Activated effector memory CD4-positive, alpha-beta T cell treated with Interleukin-2 at 50 U/mL for 16 hours (primary cell): ENCODE measurements at places on chromosomes 3 and 15.

- no peak for DNase-seq
Measured at GRCh38 chr15:47640901-47641300, 76.4 kb upstream of the SEMA6D start.

DNA sequence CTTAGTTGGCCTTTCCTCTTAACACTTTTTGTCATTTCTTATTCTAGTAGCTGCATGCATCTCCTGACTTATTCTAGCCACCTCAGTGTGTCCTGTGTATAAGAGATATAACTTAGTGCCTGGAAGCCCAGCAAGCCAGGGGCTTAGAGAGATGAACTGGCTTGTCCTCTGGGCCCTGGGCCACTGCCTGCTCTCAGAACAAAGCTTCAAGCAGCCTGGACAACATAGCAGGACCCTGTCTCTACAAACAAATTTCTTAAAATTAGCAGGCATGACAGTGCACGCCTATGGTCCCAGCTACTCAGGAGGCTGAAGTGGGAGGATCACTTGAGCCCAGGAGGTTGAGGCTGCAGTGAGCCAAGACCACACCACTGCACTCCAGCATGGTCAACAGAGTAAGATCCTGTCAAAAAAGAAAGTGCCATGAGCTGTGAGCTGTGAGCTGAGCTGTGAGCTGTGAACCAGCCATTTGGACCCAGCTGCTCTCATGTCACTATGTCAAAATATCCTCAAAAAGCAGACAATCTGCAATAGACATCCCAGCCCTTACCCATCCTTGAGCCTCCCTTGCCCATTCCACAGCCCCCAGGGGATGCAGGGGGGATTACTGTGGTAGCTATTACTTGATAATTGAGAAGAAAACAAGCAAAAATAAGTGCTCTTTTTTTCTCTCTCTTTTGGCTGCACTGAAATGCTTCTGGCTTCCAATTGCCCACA lies 174.5 kb downstream of the OPA1 start:
- DNase-seq, result no peak

GRCh38 chr15:71649894-71650293 lies 160.5 kb upstream of the NR2E3 start:
- no peak for DNase-seq

DNA sequence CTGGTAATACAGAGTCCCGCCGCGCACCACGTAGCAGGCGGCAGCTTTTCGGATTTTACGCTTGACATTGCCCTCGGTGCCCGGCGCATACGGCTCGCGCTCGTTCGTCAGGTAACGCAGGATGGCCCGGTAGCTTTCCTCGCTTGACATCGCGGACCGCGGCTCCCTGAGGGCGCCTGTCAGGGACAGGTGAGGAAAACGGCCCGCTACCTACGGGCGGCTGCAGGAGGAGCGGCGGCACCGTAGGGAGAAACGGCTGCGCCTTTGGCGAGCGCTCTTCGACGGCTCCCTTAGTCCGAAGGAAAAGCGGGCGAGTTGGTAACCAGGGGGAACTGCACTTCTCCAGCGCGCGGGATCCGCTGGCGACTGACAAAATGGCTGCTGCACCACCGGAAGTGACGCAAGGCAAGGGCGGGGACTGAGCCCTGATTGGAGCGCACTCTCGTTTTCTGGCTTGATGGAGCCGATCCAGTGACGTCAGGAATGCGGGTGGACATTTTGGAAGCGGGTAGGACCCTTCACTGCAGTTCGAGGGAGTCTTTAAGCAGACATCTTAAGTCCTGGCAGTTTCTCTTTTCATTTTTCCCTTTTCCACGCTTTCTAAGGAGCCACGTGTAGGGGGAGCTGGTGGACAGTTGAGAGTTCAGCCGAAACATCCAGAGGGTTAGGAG lies at the start of gene ZBTB11:
TSS of gene ZBTB11 (minus strand) at position 368 of the 671 bp plus-strand sequence. CDS start at position 150, 218 bp downstream.
- DNase-seq, result peak; percentile 99

GRCh38 chr3:112579697-112580096 lies 17.9 kb downstream of the SLC35A5 start:
- no peak for DNase-seq

GRCh38 chr15:59300618-59301139 lies 72.0 kb downstream of the MYO1E start:
- no peak for DNase-seq

GRCh38 chr3:165195241-165195639 lies 944 bp downstream of the SLITRK3 start:
- no peak for DNase-seq

DNA sequence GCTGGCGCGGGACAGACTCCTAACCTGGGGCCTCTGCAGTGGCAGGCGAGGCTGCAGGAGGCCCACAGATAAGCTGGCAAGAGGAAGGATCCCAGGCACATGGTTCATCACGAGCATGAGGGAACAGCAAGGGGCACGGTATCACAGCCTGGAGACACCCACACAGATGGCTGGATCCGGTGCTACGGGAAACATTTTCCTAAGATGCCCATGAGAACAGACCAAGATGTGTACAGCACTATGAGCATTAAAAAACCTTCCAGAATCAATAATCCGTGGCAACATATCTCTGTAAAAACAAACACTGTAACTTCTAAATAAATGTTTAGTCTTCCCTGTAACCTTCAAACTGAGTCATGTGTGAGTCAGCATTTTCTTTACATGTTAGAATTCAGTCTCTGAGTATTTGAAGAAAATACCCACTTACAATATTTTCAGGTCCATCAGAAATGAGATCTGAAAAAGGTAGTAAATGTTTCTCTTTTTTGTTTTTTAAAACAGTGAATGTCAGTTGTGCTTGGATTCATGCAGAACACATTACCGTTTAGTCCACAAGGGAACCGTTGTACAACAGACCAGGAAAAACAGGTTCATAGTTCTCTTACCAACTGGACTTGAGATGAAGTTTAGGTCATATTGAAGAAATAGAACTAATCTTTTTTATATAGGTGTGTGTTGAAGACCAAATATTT lies 75.9 kb downstream of the BOC start:
- DNase-seq, result no peak

- no peak for DNase-seq
Measured at GRCh38 chr15:66931768-66932633, 133.4 kb upstream of the SMAD3 start.

GRCh38 chr15:67783303-67783702 lies 42.0 kb upstream of the SKOR1 start:
- peak; percentile 42 for DNase-seq

DNA sequence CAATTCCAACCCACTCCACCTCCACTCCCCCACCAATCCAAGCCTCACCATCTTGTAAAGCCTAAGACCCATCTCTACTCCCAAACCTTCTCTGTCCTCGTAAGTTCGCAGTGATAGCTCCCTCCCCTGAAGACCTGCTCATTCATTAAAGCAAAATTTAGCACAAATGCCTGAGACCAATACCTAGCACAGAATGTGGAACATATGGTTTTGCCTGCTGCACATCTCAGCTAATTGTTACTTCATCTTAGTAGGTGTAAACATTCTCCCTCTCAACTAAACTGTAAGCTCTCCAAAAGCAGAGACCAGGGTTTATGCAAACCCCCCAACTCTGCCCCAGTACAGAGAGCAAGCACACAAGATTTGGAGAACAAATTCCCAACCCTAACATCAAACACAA lies 20.5 kb downstream of the DCLK3 start:
- DNase-seq, result no peak

DNA sequence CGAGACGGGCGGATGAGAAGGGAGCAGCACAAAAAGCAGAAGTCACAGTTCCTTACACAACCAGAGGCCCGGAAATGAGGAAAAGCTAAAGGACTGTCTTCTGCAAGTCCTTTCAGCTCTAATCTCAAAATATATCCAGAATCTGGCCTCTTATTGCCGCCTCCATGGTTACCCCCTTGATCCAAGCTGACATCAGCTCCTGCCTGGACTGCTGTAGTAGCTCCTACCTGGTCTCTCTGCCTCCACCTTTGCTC lies 324.0 kb upstream of the ROPN1 start:
- no peak for DNase-seq

GRCh38 chr3:172152874-172153273 lies 113.5 kb downstream of the FNDC3B start:
- DNase-seq, result no peak

- DNase-seq, result no peak
Measured at GRCh38 chr3:15978801-15979200, 181.0 kb upstream of the ANKRD28 start.

DNA sequence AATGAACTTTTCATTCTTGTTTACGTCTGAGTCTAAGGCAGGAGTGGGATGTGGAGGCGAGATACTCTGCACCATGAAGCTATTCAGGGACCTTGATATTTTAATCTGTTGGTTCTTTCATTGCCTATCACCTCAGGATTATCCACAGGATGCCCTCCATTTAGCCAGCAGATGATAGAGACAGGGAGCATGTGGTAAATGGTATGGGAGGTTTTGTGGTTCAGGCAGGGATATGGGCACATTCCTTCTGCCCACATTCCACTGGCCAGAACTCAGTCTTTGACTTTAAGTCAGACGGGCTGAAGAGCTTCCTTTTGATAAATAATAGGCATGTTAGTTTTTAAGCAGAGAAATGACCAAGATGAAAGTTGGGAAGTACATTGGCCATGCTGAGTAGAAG lies 548.0 kb upstream of the CCDC54 start:
- DNase-seq, result no peak

GRCh38 chr3:10653866-10654611 lies 148.7 kb upstream of the ATP2B2 start:
- no peak for DNase-seq

GRCh38 chr3:161925749-161926360 lies 429.2 kb downstream of the OTOL1 start:
- DNase-seq, result no peak

DNA sequence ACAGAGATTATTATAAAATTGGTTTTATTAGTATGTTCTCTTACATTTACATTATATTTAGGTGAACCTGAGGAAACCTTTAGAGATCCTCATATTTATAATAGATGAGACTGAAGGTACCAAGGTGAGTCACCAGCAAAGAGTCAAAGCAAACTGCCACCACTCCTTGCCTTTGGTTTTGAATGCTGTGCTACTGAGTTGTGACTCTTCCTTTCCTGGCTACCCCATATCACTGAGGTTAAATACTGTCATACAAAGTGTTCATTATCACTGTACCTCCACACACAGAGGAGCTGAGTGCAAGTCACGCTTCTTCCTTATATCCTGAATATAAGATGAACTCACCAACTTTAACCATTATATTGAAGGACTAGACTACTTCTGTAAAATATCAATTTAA lies 168.2 kb downstream of the CBLB start:
- no peak for DNase-seq

- no peak for DNase-seq
Measured at GRCh38 chr3:161796312-161796711, 299.7 kb downstream of the OTOL1 start.

DNA sequence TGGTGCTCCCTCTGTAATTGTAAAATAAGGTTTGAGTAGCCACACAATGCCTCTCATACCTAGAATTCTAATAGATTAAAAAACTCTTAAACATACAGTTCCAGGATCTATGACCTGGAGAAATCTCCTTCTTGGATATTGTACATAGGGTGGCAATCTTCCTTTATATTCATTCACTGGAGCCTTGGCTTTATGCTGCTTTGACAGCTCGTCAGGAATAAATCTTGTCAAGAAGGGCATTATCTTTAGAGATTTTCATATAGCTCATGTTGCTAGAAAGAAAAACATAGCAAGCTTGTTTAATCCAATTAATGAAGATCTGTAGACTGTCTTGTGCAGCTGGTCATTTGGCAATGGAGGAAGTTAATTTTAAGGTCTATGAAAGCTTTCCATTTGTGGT lies 131.1 kb downstream of the PYDC2 start:
- no peak for DNase-seq

DNA sequence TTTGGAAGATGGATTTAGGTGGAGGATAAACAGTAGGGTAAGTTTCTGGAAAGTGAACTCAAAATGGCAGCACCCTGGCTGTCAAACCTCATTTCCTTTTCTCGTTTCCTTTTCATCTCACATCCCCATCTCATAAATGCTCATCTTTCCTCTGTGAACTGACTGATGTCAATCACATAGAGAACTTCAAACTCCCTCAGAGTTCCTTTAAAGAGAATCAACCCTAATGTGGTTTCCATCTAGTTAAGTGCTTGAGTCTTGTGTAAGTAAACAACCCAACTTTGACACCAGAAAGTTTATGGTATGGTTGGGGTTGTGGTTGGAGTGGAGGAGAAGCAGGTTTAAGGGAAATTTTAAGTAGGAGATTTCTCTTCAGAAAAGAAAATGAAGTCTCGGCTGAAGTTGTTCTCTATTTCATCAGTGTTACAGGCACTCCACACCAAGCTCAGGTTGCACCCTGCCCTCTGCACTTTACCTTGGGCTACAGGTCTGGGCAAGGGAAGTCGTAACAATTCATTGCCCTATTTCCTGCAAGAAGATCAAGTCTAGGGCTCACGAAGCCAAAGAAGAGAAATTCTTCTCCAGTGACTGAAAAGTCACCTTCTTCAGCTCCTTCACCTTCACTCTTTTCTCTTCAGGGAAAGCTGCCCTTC lies 34.4 kb upstream of the TNIK start:
- no peak for DNase-seq

GRCh38 chr3:43854283-43854682 lies 163.5 kb downstream of the ABHD5 start:
- no peak for DNase-seq

- no peak for DNase-seq
Measured at GRCh38 chr15:65663521-65663920, 41.8 kb downstream of the SLC24A1 start.

GRCh38 chr15:78046796-78047341 lies 30.6 kb downstream of the TBC1D2B start:
- DNase-seq, result no peak

GRCh38 chr3:160722331-160722730 lies 33.7 kb upstream of the PPM1L start:
- DNase-seq, result no peak

DNA sequence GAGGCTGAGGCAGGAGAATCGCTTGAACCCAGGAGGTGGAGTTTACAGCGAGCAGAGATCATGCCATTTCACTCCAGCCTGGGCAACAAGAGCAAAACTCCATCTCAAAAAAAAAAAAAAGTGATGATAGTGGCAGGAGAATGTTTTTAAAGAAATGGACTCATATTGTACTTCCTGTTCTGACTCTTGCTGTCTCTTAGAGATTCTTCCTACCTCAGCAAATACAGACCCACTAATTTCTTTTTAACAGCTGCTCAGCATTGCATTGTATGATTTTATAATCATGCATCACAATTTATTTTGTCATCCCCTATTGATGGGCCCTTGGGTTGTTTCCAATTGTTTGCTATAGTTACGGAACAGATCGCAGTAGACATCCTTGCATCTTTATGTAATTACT lies 8.8 kb upstream of the ANKDD1A start:
- DNase-seq, result no peak

GRCh38 chr15:35186346-35186745 lies 101.3 kb upstream of the NANOGP8 start:
- DNase-seq, result no peak

DNA sequence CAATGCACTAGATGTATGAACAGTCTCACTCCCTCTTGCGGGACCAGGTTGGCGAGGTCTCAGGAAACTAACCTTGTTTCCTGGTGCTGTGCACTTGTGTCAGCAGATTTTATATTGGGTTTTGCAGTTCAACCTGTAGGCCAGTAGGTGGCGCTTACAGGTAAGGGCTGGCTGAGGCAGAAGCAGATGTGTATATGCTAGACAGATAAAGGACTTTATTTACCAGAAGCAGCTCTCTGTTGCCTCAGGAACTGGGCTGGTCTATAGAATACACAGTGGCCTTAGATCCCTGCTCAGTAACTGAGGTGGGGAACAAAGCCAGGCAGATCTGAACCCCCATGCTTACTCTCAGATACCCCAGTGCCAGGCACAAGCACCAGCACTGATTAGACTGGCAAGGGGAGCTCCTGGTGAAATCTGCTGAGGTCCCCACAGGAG lies 296.8 kb downstream of the DOCK3 start:
- peak; percentile 35 for DNase-seq
